ENCODE measurements at places on chromosomes 2 and 18.
A peak's percentile ranks its signal among the peaks of the same experiment; 100 is the strongest.

DNA sequence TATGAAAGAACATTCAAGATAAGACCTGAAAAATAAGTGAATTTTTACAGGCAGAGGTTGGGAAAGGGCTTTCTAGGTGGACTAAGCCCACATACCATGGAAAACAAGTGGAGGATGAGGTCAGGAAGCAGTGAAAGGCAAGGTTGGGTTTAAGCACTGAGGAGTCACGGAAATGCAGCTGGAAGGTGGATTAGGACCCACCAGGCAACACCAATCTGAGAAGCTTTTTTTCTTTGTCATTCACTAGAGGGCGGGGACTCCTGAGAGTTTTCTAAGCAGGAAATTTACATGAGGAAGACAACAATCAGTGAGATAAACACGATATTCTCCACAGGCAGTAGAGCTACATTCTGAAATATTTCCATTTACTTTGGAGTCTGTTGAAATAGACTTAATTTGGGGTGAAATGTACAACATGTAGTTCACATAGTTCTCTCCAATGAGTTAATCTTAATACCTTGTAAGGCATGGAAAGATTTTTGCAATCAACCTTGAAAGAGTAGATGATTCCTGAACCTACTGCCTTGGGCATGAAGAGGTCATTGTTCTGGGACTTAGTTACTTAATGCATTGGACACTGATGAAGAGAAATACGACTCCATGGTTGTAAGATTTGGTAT, 40.7 kb downstream of the VIT start:
- no peak for DNase-seq

- peak; percentile 72 for DNase-seq
These were observed at the start of gene SPRED2 for GRCh38 chr2:65432227-65433190. SPRED2 (minus strand) TSS chr2:65432599; CDS start chr2:65431987, 612 bp downstream.

DNA sequence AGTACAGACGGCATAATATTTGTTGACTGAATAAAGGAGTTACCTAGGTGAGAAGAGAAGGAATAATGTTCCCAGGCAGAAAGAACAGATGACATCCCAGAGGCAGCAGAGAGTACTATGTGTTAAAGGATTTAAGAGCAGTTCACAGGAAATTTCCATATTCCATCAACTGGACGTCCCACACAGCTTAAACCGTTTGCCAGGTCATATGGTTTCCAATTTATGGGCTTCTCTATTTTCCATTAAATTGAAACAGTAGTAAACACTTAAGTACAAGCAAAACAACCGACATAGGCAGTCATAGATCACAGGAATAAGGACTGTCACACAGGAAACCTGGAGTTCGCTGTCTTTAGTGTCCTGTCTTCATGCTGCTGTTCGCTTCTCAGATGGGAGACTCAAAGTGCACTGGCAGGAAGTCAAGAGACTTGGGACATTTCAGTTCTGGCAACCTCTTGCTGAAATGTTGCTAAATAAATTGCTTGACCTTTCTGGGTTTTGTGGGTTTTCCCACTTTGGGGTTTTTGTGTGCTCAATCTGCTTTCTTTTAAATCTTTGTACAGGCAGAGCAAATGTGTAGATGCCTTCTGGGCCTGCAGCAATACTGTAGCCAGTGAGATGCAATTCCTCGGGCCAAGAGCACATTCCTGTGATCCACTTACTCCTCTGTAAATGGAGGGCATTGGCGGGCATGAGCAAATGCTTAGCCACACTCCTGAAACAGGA, 5.8 kb upstream of the PIEZO2 start:
- no peak for DNase-seq

DNA sequence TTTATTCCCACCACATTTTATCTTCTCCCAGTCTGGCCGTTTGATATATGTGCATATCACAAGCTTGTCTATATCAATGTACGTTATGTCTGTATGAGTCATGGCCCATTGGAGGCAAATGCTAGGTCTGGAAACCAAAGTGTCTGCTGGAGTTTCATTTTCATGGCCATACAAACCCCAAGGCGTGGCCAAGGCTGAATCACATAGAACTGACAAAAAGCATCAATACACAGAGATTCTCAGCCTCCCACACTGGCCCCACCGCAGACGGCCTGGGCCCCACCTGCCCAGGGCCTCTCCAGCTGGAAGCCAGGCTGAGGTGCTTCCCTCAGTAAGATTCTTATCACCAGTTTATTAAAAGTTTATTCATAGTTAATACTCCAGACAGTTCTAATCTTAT, 40.5 kb upstream of the SALL3 start:
- no peak for DNase-seq

- DNase-seq: no peak
These were observed 121.7 kb downstream of the MMADHC start for GRCh38 chr2:149465873-149466272.

- DNase-seq: no peak
These were observed 537.9 kb upstream of the LRATD1 start for GRCh38 chr2:14094592-14094991.

- DNase-seq: no peak
These were observed 531.6 kb upstream of the CHAC2 start for GRCh38 chr2:53235836-53236582.

GRCh38 chr2:208406474-208407451, at the start of gene PTH2R:
PTH2R (plus strand) TSS chr2:208406792; CDS start chr2:208407044, 252 bp downstream.
- DNase-seq: no peak

- DNase-seq: no peak
These were observed 1257.8 kb upstream of the NRXN1 start for GRCh38 chr2:52289741-52290140.

GRCh38 chr18:62407660-62408059, 82.5 kb downstream of the TNFRSF11A start:
- DNase-seq: no peak

- no peak for DNase-seq
These were observed 95.9 kb downstream of the AOX1 start for GRCh38 chr2:200681697-200682096.

GRCh38 chr18:43543236-43543635, 265.9 kb upstream of the SYT4 start:
- no peak for DNase-seq

DNA sequence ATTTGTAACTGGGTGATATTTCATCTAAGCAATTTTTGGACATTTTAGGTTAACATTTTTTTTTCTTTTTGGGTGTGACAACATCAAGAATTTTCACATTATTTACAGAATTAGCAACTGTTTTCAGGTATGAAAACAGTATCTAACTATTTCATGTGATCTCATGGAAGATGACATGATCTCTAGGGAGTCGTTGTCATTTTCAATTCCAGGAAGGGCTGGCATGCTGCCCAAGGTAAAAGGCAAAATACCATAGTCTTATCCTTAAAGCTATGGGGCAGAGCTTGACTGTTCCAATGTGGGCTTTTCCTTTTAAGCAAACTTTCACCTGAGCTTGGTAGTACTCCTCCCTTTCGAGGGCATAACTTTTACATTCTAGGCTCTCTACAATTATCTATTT, 443.7 kb downstream of the DSEL start:
- no peak for DNase-seq

- DNase-seq: no peak
These were observed 253.0 kb downstream of the DCDC2C start for GRCh38 chr2:3956406-3956805.

DNA sequence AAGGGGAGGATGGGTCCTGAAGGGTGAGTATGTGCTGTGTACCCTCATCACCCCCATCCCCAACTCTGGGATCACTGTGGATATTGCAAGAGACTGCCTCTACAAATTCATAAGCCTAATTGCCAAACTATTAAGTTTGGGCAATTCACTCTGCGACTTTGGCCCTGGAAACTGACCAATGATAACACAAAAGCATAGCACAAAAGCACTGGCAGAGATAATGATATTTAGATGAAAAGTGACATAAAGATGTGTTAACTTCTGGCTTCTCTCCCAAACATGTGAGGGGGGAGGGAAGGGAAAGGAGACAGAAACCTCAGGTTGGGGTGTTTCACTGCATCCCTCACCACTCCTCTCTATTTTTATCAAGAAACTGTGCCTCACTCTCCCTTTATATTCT, 150.3 kb downstream of the SATB2 start:
- no peak for DNase-seq

DNA sequence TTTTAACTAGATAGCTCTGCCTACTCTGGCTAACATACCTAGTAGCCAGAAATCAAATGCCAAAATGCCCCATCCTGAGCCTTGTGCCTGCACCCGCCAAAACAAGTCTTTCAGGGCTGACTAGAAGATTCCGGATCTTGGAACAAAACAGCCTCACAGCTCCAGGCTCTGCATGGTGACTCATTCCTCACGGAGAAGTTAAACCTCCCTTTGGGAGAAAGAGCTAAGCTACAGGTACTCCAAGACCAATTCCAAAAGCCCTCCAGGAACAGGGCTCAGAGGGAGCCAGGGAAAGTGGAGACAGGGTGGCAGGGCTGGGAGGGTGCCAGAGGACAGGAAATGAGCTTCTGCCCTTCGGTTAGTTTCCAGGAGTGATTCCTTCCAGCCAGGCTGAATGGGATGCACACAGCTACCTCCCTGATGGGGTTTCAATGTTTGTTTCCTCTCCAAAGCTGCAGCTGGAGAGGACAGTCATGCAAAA, 295.6 kb downstream of the TNS1 start:
- DNase-seq: no peak
